ENCODE measurements at places on chromosomes 4 and X. TPM values are rescaled to one million over a fixed set of nuclear protein-coding genes. Genes with fewer than 3 reads are reported as not detected.

DUSP21 gene
- total RNA-seq, result not detected

GAGE12E gene
- total RNA-seq, result not detected

PLP2 gene
- 441 TPM for total RNA-seq

PHEX gene
- total RNA-seq, result 0.34 TPM

DMRTC1 gene
- total RNA-seq, result not detected

FGD1 gene
- 7.6 TPM for total RNA-seq

ADH6 gene
- 0.15 TPM for total RNA-seq

BMPR1B gene
- total RNA-seq, result 5.0 TPM

TKTL1 gene
- not detected for total RNA-seq

SLC26A1 gene
- total RNA-seq, result 0.16 TPM

GABRB1 gene
- total RNA-seq, result not detected

PARM1 gene
- total RNA-seq, result 0.72 TPM

ASB11 gene
- total RNA-seq, result not detected

PPP1R2C gene
- not detected for total RNA-seq

Measured in A549 treated with CORT108297 at 1 μM for 4 hours (cell line).